ENCODE measurements at places on chromosomes 13 and 19.

DNA sequence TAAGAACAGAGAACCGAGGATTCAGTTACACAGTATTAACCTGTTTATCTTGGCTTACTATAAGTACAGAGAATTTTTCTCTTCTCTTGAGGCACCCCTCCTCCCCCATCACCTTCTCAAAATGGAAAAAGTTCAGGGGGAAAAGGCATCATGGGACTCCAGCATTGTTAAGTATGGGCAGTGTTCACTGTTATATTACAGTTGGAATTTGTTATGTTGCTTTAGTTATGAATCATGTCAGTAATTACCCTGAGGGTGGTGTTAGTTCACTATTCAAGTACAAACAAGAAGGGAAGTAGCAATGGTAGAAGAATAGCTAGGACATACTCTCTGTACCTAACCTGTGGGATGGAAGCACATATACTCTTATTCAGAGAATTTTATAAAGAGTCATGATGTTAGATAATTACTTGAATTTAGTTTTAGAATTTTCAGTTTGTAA is 12.0 kb downstream of the LPAR6 start:
- DNase-seq, result peak; percentile 41

GRCh38 chr19:38384209-38385027 is 3.4 kb downstream of the GGN start:
- DNase-seq, result no peak

DNA sequence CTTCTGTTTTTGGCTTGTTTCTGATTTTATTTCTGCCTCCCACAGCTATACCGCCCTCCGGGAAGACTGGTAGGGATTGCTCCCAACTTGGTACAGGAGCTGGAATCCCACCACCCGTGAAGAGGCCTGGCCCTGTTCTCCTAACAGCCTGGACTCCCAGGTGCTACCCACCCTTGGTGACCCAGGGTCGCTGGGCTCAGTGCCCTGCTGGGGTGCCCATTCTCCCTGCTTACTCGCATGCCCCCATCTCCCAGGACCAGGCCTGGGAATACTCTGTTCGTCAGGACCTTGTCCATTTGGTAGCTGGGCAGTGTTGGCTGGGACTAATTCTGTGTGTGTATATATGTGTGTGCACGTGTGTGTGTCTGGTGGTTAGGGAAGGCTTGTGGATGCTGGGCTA is 41.0 kb upstream of the TMTC4 start:
- no peak for DNase-seq

DNA sequence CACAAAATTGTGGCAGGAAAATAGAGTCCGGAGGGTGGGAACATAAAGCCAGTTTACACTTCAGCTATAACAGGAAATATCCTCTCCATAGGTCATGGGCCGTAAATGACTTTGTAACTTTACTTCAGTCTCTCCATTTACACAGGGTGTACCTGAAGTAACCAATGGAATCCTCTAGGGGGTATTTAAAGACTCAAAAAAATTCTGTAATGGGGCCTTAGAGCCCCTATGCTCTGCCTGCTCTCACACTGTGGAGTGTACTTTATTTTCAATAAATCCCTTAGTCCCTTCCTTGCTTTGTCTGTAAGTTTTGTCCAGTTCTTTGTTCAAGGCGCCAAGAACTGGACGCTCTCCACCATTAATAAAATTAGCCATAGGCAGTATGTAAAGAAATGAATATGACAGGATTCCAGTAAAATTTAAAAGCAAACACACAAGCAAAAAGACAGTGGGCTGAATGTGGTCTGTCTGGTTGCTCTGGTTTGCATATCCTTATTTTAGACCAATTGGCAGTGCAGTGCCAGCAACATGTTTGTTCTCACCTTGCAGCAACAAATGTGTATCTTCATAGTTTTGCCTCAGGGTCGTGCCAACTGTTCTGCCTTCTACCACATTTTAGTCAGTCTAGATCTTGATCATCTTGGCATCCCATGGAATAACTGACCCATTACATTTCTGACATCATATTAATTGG is 801.5 kb upstream of the SPRY2 start:
- DNase-seq, result no peak

GRCh38 chr13:73876323-73876722 is 257.9 kb downstream of the KLF12 start:
- DNase-seq, result no peak

DNA sequence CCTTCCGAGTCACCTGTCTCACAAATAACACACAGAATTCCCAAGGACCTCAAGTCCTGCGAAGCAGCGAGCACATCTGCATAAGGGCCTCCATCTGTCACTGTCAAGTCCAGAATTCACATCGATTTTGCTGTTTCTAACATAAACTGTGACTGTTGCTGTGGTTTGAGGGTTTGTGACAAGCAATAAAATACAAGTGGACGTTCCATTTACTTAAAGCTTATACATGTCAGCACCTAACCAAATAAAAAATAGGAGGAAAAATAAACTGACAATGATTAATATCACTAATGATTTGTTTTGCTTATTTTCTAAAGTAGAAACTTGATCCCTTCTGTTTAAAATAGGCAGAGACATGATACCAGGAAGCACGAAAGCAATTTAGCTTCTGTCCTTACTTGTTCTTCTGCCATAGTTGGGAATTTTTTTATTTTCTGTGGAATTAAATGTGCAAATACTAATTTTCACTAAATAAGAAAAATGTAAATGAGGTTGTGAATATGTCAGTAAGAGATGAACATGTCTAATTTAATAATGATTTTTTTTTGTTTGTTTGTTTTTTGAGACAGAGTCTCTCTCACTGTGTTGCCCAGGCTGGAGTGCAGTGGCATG is 279.1 kb downstream of the FGF9 start:
- DNase-seq, result no peak

- DNase-seq, result no peak
Measured at GRCh38 chr13:33348366-33348765, 62.8 kb upstream of the STARD13 start.

DNA sequence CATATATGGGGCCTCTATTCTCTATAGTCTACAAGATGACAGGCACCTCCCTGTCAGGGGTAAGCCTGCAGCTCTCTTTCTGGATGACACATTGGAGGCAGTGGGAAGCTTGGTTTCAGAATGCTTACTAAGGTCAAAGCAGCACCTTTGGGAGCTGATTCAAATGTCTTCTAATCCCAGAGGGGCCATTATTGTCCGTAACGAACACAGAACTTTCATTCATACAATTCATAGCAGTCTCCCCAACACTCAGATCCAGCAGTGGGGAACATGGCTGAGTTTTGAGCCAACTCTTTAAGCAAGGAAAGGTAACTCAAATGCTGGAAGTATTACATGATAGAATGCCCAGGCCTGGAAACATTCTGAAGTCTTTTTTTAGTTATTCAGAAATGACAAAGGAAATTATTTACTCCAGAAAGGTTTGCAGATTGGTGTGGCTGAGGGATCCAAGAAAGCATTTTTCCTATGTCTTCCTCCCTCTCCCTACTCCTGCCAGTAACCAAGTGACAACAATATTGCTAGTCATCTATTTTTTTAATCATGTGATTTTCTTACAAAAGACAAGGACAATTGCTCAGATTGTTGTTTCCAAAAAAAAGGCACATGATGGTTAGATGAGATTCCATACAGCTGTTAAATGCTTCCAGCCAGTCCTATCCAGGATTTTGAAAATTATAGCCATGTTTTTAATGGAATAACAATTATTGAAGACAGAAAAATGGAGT is 118.7 kb downstream of the FOXO1 start:
- DNase-seq, result no peak

DNA sequence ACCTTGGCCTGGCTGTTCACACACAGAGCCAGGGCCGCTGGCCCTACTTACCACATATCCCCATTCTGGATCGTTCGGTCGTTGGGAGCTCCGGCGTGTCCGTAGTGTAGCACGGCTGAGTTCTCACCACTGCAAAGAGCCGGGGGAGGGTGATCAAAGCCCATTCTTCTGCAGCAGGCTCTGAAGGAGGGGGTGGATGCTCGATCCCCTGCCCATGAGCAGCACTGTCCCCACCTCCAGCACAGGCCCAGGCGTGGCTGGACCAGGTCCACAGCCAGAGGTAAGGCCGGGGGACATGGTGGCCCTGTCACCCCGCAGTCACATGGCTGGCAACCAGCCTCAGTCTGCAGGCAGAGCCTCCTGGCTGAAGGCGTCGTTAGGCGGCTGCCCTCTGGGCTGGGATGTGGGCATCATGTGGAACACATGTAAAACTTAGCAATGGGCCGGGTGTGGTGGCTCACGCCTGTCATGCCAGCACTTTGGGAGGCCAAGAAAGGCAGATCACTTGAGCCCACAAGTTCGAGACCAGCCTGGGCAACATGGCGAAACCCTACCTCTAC is 38.2 kb downstream of the CEBPG start:
- DNase-seq, result no peak

- DNase-seq, result no peak
Measured at GRCh38 chr19:22617614-22618320, 16.4 kb upstream of the ZNF492 start.

DNA sequence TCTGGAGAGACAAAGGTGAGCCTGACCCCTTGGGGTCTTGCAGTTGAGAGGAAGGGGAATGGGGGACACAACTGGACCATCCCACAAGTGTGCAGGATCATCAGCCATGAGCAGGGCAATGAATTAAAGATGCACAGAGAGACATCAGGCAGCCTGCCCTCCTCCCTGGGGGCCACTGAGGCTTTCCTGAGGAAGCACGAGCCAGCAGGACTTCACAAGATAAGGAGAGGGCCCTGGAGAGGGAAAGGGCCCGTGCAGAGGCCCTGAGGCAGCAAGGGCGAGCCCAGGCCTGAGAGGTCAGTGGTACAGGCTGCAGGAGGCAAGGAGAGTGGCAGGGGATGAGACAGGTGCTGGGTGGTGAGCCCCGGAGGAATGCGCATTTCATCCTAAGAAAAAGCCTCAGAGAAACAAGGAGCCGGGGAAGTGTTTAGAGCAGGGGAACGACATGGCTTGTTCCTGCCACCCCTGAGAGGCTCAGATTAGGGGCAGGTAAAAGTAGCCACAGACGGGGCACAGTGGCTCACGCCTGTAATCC is 9.0 kb upstream of the PRKD2 start:
- DNase-seq, result no peak

- DNase-seq, result no peak
Measured at GRCh38 chr13:55069746-55070145, 2041.1 kb downstream of the OLFM4 start.

DNA sequence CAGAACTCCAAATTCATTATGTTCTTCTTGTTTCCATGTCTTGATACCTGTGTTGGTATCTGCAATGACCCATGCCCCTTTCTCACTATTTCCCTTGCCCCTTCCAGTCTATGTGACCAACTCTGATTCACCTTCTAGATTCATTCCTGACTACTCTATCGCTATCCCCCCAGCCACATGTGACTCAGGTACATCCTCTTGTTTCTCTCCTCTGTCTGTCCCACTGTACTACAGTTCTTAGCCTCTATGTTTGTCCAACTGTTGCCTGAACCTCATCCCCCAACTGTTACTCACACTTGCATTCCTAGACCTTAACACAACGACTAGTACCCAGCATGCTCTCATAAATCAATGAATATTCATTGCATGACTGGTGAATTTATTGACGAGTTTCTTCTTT is 10.0 kb upstream of the FLT3 start:
- no peak for DNase-seq

DNA sequence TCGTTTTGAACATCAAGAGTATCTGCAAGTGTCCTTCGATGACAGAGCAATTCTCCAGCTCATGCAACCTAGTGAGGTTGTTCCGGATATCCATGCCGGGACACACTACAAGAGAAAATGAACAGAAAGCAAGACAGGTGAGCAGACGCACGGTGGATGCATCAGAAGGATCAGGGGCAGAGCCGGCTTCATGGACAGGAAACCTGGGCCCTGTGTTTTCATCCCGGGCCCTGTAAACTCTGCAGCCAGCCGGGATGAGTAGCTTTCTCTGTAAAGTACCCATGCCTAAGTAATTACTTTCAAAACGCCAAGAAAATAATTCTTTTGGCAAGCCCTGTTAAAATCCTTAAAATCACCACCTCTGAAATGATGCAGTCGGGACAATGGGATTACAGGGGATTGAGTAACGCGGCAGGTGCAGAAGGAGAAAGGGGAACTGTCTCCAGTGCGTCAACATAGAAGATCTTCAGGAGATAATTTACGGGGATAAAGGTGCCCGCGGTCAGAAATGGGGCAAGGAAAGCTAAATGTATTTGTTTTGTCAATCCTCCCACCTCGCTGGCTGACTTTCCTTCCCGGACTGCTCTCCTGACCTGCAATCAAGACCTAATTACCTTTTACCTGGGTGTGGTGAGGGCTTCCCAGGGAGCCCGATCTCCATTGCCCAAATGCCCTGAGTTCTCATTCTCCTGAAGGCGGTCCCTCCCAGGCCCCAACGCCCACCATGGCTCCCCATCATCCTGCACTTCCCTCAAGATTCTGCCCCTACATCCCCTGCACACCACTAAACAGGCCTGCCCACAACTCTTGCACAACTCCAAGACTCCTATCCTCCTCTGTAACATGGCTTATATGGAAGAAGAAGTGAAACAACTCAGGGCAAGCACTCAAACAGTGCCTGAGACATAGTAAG is 26.2 kb downstream of the INSR start:
- no peak for DNase-seq

DNA sequence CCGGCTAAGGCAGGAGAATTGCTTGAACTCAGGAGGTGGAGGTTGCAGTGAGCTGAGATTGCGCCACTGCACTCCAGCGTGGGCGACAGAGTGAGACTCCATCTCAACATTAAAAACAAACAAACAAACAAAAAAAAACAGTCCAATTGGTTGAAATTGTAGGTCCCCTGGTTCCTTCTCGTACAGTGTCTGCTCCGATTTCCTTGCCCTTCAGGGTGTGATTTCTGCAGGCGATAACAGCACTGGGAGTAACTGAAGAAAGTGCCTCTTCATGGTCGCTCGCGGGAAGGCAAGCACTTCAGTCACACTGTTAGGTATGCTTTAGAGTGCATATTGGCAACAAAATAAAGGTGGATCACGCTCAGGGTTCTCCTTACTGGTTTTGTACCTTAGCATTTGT is 39.7 kb downstream of the TPT1 start:
- no peak for DNase-seq

DNA sequence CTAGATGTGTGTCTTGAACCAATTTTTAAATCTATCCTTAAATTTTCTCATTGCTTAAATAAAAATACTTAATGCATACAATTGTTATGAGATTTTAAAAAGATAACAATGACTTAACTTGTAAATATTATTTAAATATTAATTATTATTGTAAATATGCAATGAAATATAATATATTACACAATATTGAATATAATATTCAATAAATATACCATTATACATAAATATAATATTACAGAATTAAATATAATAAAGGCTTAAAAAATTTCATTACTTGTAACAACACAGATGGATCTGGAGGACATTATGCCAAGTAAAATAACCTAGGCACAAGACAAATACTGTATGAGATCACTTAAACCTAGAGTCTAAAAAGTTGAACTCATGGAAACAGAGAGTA is 1532.3 kb downstream of the PCDH9 start:
- DNase-seq, result no peak

DNA sequence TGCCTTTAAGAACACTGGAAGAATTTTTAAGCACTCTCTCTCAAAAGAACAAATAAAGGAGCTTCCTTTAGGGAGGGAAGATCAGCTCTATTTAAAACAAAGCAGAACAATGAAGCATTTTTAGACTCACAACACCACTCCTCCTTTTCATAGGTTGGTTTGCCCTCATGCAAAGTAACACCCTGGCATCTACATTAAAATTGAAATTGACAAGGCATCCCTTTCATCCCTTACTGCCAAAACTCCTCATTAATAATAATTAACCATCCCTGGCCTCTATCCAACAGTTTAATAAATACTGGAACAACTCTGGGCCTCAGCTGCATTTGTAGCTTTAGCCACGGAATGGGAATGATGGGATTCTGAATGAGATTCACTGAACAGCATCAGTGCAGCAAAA is 929.1 kb downstream of the PCDH9 start:
- DNase-seq, result no peak
